CD4-positive, alpha-beta T cell treated with Interleukin-15 for 4 hours (primary cell): ENCODE measurements at places on chromosomes 6 and 20.

DNA sequence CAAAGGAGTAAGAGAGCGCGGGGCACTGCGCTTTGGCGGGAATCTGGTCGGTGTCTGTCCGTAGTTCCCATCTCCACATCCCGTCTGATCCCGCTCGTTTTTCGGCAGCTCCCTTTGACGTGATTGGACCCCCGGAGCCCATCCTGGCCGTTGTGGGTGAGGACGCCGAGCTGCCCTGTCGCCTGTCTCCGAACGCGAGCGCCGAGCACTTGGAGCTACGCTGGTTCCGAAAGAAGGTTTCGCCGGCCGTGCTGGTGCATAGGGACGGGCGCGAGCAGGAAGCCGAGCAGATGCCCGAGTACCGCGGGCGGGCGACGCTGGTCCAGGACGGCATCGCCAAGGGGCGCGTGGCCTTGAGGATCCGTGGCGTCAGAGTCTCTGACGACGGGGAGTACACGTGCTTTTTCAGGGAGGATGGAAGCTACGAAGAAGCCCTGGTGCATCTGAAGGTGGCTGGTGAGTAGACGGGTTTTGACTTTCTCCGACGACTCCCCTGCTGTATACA, 1.4 kb downstream of the BTN1A1 start:
- peak; percentile 17 for DNase-seq

DNA sequence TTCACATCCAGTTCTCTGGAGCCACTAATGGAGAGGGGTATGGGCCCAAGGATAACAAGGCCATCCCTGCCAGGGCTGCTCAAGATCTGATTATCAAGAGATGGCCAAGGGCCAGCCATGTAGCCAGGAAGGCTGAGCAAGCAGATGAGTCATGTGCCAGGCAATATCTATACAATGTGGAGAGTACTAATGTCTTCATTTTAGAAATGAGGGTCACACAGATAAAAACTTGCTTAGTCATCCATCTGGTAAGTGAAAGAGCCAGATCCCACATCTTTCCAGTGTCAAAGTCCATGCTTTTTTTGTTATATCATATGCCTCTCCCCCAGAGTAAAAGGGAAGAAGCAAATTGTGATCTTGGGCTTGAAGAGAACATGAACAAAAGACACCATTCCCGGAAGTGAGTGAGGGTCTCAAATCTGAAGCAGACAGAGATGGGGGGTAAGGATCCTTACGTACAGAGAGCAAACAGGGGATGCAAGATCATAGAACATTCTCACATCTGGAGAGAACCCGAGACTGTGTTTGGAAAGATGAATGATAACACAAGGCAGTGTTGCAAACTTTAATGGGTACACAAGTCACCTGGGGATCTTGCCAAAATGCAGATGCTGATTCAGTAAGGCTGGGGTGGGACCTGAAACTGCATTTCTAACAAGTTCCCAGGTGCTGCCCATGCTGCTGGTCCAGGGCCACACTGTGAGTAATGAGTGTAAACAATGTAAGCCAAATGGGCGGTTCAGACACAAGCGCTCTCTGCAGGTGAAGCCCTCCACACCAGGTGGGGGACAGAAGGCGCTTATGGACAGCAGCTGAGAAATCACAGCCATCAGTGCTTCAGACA, 20.0 kb upstream of the GSTA3 start:
- no peak for DNase-seq

DNA sequence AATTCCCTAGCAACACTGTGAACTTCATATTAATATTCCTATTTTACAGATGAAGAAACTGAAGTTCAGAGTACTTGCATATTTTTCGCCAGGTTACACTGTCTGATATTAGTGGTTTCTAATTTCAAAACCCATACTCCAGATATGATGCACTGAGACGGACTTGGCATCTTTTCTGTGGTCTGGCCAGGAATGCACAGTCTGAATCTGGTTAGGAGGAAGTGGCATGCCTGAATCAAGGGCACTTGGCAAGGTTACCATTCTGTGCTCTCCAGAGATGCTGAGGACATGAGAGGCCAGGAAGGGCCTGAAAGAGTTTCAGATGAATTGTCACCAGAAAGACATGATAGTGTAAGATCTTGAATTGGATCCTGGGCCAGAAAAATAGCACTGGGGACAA, 150.1 kb downstream of the HAO1 start:
- DNase-seq: no peak

- peak; percentile 74 for DNase-seq
Observed at GRCh38 chr6:37137201-37138090, 32.5 kb upstream of the PIM1 start.

- no peak for DNase-seq
Observed at GRCh38 chr6:41167173-41167963, 4.5 kb upstream of the TREM2 start.

GRCh38 chr6:68158256-68158655, 476.8 kb upstream of the ADGRB3 start:
- no peak for DNase-seq

DNA sequence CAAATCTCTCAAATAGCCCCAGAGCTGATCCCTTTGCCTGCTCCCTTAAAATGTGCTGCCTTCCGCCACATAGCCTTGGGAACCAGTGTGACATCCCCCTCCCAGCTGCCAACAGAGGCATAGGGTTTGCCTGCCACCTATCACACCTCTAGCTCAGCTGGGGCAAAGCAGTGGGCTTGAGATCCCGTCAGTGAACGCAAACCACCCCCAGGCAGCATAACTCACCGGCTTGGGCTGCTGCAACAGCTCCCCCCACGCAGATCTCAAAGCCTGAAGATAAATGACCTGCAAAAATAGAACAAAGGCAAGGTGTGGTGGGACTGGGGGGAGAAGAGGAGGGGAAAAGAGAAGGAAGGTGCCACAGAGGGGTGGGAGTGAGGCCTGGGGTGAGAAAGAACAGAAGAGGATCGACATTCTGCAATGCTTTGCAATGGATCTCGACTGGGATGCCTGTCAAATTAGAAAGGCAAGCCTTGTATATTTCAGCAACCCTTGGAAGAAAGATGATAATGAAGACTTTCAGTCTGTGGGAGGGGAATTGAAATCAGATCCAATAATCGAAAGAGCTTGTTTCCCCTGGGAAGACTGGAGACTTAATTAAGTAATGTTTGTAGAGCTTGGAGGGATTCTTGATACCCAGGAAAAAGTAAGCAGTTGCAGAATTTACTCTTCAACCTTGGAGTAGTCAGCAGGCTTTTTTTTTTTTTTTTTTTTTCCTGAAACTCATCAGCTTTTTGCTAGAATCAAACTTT, 1.3 kb downstream of the PDYN start:
- DNase-seq: no peak

GRCh38 chr6:19160081-19160730, 677.0 kb upstream of the ID4 start:
- DNase-seq: no peak

- DNase-seq: no peak
Observed at GRCh38 chr6:108672641-108673040, 111.9 kb downstream of the FOXO3 start.

- no peak for DNase-seq
Observed at GRCh38 chr6:52157301-52157941, 28.8 kb upstream of the IL17A start.

GRCh38 chr6:70684794-70685493, 17.3 kb downstream of the SMAP1 start:
- no peak for DNase-seq

DNA sequence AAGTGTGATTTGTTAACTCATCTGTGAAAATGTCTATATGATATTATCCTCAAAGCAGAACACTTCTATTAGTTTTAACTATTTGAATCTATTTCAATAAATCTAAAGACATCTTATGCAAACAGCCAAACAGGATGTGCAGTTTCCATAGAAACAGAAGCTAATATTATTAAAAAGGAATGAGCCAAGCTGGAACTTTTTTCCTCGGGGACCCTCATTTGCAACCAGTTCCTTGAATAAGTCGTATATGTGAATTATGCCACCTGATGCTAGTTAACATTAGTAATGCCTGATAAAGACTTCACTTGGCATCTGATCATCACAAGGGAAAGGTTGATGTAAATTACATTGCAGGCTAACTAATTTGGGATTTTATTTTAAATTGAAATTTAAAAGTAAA, 216.9 kb upstream of the SMLR1 start:
- DNase-seq: no peak

- DNase-seq: no peak
Observed at GRCh38 chr6:34875292-34876213, 12.3 kb downstream of the TAF11 start.

- no peak for DNase-seq
Observed at GRCh38 chr20:39453890-39454289, 491.7 kb downstream of the DHX35 start.

DNA sequence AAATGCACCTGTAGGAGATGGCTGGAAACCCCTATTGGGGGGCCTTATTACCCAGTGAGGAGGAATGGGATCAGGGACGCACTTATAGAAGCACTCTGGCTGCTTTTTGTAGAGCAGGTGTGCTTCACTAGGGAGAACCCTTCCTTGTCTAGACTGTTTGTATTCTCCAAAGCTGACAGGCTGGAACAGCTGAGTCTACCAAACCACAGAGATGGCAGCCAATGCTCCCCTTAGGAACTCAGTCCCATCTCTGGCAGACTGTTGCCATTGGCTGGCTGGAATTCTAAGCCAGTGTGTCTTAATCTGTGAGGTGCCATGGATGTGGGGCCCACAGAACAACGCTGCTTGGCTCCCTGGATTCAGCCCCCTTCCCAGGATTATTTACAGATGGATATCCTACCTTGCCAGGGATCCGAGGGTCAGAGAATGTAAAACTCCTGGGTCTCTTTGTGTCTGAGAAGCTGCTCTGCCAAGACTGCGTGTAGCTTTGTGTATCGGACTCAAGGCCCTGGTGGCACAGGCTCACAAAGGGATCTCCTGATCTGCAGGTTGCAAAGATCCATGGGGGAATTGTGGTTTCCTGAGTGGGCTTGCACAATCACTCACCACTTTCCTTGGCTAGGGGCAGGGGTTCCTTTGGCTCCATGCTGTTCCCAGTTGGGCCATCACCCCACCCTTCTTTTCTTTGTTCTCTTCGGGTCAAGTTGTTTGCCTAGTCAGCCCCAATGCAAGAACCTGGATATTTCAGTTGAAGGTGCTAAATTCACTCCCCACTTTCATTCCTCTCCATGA, 26.1 kb downstream of the C6orf52 start:
- no peak for DNase-seq

- no peak for DNase-seq
Observed at GRCh38 chr20:59845472-59845871, 88.0 kb downstream of the SYCP2 start.

DNA sequence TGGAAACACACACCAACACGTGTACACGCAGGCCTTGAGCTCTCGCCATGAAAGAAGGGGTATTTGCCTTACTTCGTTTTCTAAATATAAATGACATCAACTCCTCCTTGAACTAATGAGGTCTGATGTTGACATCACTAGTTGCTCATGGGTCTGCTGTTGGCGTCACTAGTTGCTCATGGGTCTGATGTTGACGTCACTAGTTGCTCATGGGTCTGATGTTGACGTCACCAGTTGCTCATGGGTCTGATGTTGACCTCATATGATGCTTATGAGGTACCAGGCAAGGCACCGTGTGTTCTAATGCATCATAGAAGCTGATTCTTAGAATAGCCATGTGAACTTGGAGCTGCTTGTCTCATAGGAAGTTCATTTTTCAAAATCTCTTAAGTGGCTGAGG, 116.5 kb downstream of the SMOC2 start:
- no peak for DNase-seq

DNA sequence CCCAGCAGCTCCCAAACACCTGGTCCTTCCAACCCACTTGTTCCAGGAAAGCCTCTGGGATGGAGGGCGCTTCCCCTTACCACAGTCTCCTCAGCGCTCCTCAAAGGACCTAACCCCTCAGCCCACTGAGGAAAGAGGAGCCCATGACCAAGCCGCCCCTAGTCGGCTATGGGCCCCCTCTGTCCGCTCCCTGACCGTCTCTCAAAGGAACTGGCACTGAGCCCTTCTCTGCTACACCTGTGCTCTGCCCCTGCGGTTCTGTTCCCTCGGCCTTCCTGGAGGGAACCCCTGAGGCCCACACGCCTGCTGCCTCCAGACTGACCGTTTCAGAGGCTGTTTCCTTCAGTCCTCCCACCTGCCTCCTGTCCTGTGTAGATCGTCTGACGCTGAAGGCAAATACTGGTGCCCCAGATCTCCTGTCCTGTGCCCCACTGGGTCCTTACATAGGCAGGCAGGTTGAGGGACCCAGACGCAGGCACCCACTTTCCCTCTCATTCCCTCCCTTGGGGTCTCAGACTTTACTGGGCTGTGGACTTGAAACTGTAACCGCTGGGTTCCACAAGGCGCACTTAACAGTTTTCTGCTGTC, 1.9 kb upstream of the SLC4A11 start:
- DNase-seq: no peak

- no peak for DNase-seq
Observed at GRCh38 chr20:3165473-3166337, 6.0 kb upstream of the FASTKD5 start.

DNA sequence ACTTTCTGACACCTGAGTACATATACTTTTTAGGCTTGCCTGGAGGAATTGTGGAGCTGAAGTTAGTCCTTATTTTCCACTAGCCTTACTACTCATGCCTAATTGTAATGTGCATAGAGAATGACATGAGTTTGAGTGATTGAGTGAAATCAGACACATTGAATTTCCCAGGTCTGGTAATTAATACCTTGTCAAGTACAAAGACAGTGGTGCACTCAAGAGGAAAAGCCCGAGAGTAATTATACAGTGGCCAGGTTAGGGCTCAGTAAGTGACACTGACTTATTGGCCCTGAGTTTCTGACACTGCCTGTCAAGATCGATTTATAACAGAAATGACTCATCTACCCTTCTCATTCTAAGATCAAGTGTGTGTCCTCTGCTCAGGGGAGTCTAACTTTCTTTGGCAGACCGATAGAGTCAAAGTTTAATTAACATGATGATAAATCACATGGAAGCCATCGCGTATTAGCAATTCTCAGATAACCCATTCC, 288.3 kb downstream of the TPBG start:
- no peak for DNase-seq

GRCh38 chr6:36204068-36204753, 7.7 kb downstream of the BRPF3 start:
- peak; percentile 52 for DNase-seq

DNA sequence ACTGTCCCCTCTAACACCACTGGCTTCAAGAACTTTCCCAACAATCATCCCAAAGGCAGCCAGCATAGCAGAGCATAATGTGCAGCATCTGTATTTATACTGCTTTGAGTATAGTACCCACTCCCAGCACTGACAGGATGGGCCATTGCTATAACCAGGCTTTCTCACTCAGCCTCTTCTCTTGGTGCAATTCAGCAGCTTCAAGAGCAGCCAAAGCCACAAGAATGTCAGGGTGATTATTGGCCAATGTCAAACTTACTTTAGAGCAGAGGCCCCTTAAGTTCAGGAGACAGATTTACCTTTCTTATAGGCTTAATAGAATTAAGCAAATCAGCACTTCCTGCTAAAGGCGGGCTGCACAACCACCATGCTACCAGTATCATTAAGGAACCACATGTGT, 232.4 kb upstream of the RSPO3 start:
- no peak for DNase-seq

GRCh38 chr6:104633125-104633524, 226.6 kb downstream of the HACE1 start:
- no peak for DNase-seq
